ENCODE measurements at places on chromosomes 2 and 18.

DNA sequence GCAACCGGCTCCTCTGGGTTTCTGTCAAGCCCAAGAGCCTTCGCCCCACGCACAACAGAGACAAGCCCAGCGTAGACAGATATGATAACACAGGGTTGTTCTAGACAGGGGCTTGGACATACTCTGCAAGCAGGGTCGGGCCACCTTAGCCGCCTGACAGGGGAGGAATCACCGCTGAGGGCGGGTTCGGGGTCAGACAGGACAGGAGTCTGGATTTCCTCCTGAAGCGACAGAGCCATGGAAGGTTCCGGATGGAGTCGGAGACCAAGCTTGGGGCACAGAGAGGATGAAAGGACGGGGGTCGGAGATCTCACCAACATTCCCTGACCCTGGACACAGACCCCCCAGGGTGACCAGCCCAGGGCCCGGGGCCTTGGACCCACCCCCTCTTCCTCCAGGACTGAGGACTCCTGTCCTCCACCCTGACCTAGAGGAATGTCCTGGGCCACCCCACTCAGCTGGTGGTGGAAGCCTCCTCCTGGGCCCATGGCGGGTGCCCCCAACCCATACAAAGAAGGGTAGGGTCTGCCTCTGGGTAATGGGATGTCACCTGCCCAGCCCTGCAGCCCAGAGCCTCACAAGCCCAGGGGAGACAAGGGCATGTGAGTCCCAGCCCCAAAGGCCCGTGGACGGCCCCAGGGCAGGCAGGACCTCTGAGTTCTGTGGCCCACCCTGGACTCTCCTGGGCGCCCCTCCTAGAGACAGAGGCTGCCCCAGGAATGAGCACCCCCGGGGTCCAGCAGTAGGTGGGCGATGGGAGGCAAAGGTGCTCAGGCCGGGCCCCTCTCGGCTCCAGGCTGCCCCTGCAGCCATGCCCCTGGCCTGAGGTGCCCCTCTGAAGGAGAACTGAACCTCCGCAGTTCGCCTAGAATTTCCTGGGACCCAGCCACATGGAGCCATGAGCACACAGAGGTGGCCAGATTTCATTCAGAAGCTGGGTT is 44.1 kb upstream of the GPC1 start:
- DNase-seq, result no peak

- DNase-seq, result no peak
These were observed 140.4 kb upstream of the COL3A1 start for GRCh38 chr2:188833799-188834198.

DNA sequence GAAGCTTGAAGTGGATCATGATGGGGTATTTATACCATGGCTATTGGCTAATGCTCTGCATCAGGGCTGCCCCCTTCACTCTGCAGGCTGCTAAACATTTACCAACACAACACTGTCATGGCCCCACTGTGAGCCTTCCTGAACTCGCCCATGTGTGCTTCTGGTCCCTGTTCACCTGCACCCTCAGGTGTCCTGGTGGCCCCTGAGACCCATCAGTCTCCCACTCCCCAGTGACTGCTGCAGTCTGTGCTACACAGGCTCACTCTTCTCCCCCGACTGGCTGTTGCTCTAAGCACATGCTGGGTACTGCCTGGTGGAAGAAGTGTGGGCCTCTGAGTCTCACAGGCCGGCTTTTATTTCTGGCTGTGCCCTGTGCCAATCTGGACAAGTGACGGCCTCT is 183.0 kb upstream of the HS6ST1 start:
- DNase-seq, result no peak

- DNase-seq, result no peak
These were observed 51.1 kb upstream of the BCL11A start for GRCh38 chr2:60604486-60605064.

- no peak for DNase-seq
These were observed 2.1 kb downstream of the CRYGD start for GRCh38 chr2:208122248-208122647.

- DNase-seq, result no peak
These were observed 258.3 kb downstream of the PRKCE start for GRCh38 chr2:45909677-45910191.

DNA sequence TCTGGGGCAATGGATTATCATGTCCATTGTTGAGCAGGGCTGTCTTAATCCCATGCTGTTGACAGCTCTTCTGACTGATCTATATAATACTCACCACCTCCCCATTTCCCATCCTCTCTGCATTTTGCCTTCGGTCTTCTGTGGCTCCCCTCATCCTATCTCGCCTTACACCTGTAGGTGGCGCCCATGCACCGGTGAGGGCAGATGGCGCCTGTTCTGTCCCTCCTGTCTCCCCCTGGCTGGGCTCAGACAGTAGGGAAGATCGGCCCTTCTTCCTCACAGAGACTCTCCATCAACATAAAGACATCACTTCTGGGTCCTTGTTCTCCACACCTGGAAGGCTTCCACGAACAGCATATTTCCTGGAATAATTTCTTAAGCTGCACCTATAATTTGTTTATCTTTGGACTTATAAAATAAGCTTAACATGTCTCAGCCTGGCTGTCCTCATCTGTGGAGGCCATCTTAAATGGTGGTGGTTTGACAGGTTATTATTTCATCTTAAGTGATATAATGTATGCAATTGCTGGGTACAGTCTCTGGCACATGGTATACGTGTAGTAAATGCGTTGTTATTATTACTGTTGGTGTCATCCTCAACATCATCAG is 10.9 kb upstream of the CDH20 start:
- DNase-seq, result peak; percentile 49

DNA sequence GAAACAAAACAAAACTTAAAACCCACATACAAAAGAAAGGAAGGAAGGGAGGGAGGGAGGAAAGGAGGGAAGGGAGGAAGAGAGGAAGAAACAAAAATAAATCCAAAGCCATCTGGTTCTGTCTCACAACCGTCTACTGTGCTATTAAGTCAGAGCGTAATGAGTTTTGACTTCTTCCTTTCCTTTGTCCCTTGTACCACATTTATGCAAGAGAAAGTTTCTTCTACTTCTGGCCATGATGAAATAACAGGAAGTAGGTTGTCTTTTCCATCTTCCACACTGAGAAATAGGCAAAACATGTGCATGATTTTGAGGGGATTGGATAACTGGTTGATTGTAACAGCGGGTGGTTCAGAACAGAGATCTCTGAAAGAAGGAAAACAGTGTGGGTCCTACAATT is 121.4 kb downstream of the CTAGE1 start:
- no peak for DNase-seq

- DNase-seq, result no peak
These were observed 1247.5 kb upstream of the ACVR2A start for GRCh38 chr2:146597291-146597690.

DNA sequence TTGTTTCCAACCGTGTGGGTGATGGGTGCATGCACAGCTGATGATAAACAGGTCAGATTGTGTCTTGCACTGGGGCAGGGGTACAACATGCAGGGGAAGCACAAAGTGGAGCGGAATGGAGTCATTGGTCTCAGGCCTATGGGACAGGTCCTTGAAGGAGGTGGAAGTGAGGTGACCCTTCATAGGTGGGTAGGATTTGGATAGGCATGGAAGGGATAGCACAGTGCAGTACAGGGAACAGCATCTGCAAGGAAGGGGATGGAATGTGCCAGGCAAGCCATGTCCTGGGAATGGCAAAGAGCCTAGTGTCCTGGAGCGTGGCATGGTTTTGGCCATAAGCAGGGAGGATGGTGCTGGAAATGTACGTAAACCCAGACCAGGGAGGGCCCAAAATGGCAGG is 143.9 kb downstream of the CAPN13 start:
- DNase-seq, result no peak

DNA sequence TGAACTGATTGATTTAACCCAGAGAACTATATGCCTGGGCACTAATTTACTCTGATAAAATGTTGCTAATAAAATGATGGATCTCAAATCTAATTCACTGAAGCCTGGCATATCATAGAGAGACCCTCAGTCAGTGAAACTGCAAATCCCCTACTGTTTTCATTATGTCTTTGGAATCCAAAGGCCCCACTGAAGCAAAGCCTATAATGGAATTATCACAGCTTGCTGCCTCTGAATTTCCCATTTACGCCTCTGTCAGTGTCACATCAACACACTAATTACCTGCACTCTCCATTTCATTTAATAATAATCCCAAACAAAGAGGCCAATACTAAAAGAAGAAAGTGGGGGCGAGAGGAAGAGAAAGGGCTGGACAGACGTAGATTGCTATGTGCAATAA is 470.9 kb downstream of the MBD2 start:
- no peak for DNase-seq

DNA sequence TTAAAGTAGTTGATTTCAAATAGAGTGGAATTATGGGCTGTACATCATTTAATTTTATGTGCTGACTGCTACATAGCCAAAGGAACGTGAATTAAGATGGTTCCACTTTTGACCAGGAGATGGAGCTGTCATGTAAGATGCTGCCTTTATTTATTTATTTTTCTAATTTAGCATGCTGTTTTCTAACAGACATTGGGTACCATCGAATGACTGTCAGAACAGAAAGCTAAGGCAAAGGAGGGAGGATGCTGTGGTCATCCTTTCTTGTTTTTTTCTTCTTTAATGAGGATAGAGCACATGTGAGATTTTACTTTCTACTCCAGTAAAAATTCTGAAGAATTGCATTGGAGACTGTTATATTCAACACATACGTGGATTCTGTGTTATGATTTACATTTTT is at the start of gene SCN2A:
Gene SCN2A (plus strand): TSS at position 185 of the 400 bp plus-strand sequence. CDS start 56,410 bp downstream, outside the sequence.
- DNase-seq, result peak; percentile 0

- no peak for DNase-seq
These were observed 160.1 kb upstream of the LRP1B start for GRCh38 chr2:142290931-142291330.

DNA sequence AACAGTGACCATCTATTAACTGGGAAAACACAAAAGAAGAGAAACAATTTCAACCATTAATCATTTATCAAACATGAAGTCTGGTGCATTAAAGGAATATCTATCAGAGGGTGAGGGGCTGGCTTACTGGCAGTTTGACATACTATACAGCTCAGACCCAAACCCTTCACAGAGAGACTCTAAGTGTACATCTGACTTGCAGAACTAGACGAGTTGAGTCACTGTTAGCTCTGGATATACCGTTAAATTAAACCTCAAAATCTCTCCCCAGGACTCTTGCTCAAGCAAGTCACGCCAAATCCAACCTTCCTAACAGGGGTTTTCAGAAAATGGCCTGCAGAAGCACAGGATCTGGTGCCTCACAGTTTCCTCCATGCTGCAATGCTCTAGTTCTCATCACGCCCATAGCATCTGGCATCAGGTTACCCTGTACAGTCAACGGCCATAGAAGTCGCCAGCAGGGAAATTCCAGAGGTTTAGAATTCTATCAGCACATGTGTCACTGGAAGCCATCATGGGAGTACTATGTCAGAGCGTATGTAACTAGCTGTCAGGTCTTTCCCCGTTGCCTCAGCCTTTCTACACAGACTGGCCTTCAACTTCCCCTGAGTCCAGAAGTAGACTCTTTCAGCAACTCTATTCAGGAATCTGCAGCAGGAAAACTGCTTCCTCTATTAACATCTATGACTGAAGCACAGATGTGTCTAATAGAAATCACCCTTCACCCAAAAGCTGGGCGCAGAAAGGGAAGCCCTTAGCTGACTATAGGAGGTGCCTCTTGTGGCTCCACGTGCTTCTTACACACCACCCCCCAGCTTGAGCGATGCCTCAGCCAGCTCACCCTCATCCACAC is 9.3 kb downstream of the TGOLN2 start:
- DNase-seq, result peak; percentile 56

Measured in activated T-cell treated with anti-CD3 and anti-CD28 coated beads, Interleukin-2, amount 50 U/mL, for 72 hours (primary cell).